ENCODE measurements at places on chromosomes 2 and 18.

DNA sequence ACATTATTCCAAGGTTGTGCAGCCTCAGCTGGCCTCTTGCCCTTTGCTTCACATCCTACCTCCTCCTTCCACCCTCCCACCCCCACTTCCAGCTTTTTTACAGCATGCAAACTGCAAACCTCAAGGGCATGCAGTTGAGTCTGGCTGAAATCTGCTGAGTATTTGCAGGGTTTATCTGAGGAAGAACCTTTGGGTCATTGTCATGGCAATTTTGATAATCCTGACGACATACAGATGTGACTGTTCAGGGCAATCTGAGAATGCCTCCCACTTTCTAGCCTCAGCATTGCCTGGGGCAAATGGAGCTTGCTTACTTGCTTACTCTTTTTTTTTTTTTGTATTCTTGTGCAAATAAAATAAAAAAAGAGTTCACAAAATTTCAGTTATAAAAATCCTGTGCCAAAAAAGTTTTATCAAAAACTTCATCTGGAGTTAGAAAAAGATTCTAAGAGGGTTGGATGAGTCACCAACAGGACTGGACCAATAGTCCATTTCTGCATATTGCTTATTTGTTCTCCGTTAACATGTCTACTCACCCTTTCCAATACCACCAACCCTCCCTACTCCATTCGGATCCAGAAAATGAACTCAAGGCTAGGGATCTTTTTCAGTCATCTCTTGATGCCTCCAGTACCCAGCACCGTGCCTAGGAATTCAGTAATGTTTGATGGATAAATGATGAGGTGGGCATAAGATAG is 23.6 kb upstream of the LHCGR start:
- DNase-seq, result no peak

- DNase-seq, result no peak
Observed at GRCh38 chr2:141554810-141555209, 576.0 kb downstream of the LRP1B start.

- DNase-seq, result no peak
Observed at GRCh38 chr2:188303363-188304031, 11.8 kb downstream of the GULP1 start.

- DNase-seq, result no peak
Observed at GRCh38 chr18:75827751-75828287, 400.3 kb upstream of the SMIM21 start.

GRCh38 chr2:186841940-186842339 is 7.0 kb downstream of the ZSWIM2 start:
- no peak for DNase-seq

DNA sequence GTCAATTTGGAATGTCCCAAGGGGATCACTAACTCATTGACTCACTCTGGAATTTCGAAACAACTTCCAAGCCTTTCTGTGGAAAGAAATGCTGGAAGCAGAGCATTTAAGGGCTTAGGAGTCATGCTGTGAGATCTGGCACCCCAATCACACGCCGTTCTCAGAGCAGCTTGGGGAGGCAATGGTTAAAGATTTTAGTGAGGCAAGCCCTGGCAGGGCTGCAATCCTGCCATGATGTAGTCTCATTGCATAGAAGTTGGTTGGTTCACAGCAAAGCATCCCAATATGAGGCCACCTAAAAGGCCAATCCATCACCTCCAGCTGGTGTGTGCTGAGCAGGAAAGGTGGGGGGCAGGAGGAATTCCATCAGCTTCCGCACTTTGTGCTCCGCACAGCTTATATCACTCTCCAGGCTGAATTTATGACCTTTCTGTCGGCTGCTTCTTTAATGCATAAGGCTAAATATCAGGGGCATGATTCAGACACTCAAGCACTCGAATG is 1043.9 kb upstream of the POU3F3 start:
- DNase-seq, result no peak

- no peak for DNase-seq
Observed at GRCh38 chr2:111062417-111062816, 58.3 kb upstream of the BCL2L11 start.

DNA sequence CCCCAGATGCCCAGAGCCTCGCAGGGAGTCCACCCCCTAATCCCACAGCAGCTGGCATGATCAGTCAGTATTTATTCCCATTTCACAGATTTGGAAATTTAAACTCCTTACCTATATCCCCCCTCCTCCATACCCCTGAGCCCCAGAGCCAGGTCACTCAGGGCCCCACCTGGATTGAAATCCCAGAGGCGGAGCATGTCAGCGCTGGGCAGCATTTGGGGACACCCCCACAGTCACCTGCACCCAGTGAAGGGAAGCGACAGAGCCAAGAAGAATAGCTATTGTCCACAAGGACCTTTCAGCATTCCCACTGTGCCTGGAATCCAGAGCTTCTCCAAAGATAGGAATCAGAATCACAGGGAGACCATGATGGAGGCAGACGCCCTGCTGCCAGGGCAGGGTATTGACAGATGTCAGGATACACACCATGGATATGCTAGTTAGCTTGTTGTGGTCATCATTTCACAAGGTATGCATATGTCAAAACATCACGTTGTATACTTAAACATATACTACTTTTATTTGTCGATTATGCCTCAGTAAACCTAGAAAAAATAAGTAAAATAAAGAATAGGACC is 968 bp upstream of the ASTL start:
- no peak for DNase-seq

DNA sequence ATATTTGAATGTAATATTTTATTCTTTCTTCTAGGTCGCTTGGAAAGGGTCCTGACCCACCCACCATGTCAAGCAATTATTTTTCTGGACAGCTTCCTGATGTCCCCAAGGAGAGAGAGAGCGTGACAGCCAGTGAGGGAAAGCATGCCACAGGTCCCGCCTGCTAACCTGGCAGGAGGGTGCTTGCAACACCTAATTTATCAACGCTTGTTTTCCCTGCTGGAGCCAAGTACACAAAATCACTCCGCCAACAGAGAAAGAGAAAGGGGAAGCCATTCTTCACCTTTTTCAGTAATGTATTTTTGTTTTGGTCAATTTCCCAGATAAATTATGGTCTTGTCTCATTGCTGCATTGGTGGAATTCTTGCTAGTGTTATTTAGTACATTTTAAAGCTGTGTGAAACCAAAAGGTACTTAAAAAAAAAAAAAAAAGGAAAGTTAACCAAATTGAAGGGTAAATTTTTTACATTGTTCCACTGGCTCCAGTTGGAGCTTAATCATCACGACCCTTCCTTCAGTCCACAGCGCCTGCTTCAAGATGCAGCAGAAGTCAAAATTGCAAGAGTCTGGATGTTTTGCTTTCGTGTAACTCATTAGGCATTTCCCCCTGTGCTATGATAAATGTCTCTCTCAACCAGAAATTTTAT is 88.5 kb upstream of the COPS8 start:
- no peak for DNase-seq

- no peak for DNase-seq
Observed at GRCh38 chr18:79986726-79987125, 1.6 kb downstream of the TXNL4A start.

GRCh38 chr2:97718942-97719341 is 5.6 kb downstream of the ZAP70 start:
- no peak for DNase-seq

- no peak for DNase-seq
Observed at GRCh38 chr18:3620146-3621119, 170.5 kb downstream of the TGIF1 start.

DNA sequence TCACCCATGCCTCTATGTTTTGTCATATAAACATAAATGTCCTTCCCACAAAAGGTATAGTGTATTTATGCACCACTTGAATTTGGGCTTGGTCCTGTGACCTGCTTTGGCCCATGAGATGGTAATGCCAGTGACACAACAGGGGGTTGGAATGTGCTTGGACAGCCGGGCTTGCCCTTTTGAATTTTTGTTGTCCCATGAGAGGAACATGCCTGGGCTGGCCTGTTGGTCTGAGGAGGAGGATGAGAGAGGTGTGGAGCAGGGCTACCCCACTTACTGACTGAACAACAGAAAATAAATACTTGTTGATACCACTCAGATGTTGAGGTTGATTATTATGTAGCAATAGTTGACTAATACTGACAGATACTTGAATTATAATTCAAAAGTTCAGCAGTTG is 63.2 kb upstream of the TCF4 start:
- no peak for DNase-seq

GRCh38 chr18:35693829-35694228 is 112.3 kb downstream of the GALNT1 start:
- no peak for DNase-seq

DNA sequence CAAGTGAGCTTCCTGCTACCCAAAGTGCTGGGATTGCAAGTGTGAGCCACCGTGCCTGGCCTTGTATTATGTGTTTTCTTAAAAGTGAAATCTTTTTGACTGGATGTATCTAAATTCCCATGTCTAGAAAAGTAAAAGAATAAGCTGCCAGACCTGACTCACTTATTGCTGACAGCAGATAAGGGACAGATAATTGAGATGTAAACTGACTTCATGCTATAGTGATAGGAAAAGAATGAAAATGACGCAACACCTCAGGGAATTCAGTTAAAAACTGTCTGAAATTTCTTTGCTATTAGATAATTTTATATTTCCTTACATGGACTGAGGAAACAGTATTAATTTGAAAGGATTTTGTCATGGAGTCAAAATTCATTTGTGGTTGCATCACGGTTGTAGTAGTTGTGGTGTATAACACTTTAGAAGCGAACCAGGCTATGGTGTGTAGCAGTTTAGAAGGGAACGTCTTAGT is 19.4 kb downstream of the TTC27 start:
- DNase-seq, result no peak

GRCh38 chr18:46622999-46623398 is 34.0 kb downstream of the LOXHD1 start:
- no peak for DNase-seq

GRCh38 chr2:123451542-123451941 is 573.5 kb upstream of the CNTNAP5 start:
- no peak for DNase-seq

DNA sequence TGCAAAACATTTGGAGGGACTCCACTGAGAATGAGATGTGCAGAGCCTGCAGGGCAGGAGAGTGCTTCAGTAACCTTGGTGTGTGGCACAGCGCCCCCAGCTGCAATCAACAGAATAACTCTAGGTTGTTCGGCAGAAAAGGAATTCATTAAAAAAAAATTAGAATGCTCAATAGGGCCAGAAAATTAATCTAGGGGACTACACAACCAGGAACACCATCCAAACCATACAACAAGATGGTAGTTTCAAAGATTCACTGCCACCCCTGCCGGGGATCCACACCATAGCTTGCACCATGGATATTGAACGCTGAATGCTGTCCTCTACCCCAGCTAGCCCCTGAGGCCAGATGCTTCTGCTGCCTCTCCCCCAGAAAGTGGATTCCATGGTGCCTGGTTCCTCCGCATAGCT is 50.1 kb downstream of the THUMPD2 start:
- DNase-seq, result no peak

DNA sequence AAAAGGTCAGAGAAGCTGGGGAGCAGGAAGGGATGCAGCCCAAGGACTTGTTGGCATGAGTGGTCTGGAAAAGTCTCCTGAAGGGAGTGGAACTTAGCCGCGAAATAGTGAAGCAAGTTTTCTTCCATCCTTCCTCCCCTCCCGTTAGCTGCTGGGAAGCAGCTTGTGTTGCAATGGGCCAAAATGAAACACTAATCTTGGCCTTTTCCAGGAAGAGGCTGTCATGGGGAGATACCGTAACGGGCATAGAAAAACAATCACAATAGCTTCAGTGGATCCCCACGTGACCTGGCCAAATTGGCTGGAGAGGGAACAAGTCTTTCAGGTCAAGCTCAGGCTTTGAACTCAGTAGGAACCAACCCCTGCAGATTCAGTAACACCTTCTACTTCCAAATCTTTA is 49.3 kb downstream of the SEMA4F start:
- DNase-seq, result no peak

DNA sequence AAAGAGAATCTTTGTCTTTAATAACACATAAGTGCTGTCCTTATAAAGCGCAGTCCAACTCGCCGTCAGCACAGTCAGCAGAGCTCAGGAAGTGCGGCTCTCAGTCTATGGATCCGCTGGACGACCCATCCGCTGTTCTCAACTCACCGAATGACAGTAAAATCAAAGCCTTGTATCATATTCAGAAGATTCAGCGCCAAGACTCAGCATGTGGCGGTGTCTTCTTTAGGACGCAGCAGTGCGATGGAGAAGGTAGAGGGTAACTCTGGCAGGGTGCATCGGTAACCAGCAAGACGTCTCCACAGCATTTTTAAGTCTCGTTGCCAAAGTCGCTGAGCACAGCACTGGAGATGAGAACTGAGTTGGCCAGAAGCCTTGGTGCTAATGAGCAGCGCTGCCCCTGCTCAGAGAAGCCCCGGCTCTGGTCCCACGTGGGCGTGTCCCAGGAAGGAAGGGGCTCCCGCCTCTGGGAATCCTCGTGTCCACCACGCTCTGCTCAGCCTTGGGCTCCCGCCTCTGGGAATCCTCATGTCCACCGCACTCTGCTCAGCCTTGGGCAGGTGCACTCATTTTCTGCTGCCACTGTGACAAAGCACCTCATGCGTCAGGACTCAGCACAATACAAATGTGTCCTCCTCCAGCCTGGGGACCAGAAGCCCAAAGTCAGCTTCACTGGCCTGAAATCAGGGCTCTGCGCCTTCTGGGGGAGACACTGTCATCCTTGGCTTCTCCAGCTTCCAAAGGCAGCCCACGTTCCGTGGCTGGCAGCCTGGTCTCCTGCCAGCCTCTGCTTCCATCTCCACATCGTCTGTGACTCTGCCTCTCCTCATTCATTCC is 238.0 kb upstream of the SALL3 start:
- no peak for DNase-seq

DNA sequence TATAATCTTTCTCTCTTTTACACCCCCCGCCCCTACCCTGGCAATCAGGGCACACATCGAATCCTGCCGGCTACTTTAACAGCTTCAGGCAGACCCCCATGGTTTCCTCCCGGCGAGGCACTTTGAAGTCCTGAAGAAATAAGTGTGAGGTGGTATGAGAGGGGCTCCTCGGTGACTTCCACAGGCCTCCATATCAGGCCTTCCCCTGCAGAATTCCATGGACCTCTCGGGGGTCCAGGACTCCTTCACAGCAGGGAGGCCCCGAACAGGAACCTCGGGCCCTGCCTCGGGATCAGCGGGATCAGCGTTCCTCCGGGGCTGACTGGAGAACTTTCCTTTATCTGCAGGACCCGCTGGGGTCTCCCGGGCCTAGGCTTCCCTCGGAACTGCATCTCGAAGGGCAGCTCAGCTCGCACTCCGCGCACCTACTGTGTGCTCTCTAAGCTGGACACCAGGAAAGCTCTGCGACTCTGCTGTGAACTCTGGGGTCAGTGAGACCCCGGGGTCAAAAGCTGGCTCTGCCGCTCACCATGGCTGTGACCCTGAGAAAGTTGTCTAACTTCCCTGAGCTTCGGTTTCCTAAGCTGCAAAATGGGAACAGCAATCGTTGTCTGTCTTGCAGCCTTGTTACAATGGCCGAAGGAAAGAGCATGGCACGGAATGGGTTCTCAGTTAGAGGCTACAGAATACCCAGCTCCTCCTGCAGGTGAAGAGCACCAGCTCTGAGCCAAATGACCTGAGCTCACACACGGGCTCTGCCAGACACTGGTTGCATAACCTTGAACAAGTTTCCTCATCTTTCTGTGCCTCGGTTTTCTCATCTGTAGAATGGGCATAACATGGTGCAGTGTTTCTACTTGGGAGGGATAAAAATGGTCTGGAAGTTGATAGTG is 97.4 kb upstream of the ID2 start:
- no peak for DNase-seq

- no peak for DNase-seq
Observed at GRCh38 chr2:75200140-75201096, 1.1 kb upstream of the TACR1 start.

Data from hematopoietic multipotent progenitor cell treated with erythropoietin and hydrocortisone succinate and interleukin-3 and kit ligand, for 15 days (in vitro differentiated cells).